ENCODE measurements at places on chromosomes 11 and 22.

DNA sequence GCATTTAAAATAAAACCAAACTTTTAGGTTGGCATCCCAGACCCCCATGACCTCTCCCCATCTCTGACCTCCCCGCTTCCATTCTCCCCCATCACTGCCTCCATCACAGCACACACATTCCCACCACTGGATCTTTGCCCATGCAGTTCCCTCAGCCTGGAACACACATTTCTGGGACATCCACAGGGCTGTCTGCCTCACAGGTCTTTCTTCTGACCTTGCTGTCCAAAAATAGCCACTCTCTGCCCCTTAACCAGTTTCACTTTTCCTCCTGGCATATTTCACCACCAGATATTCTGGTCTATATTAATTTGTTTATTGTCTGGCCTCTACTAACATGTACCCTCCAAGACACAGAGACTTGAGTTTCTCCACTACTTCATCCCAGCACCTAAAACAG is 75.2 kb upstream of the PRDM11 start:
- DNase-seq, result no peak

- DNase-seq, result no peak
Observed at GRCh38 chr11:70103256-70103975, 25.3 kb downstream of the ANO1 start.

DNA sequence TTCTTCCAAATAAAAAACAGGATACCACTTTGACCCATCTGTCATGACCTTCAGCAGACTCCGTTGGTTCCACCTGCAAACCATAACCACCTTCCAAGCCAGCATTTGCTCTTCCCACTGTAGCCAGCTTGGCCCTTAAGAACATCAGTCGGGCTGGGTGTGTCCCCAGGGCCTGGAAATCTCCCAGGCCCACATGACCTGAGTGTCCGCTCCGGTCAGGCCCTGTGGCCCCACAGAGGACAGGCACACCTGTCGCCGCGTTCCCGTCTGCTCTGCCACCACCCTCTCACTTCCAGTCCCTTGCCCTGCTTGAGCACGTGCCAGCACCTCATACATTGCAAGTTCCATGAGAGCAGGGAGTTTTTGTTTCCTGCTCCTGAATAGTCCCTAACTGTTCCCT is 65.7 kb upstream of the PITPNB start:
- no peak for DNase-seq

- no peak for DNase-seq
Observed at GRCh38 chr22:21755851-21756284, 20.3 kb upstream of the YPEL1 start.

DNA sequence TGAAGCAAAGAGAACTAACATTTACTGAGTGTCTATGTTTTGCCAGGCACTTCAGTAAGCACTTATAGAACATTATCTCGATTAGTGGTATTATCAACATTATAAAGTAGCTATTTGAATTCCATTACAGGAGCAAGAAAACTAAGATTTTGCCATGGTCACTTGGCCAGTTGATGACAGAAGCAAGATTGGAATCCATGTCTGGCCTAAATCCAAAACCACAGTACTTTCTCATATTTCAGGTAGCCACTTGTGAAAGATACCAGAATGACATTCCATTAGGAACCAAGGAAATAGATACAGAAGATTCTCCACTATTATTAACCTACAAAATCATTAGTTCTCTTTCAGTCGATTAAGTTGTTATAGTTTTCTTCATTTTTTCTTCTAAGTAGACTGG is 691.0 kb upstream of the API5 start:
- no peak for DNase-seq

DNA sequence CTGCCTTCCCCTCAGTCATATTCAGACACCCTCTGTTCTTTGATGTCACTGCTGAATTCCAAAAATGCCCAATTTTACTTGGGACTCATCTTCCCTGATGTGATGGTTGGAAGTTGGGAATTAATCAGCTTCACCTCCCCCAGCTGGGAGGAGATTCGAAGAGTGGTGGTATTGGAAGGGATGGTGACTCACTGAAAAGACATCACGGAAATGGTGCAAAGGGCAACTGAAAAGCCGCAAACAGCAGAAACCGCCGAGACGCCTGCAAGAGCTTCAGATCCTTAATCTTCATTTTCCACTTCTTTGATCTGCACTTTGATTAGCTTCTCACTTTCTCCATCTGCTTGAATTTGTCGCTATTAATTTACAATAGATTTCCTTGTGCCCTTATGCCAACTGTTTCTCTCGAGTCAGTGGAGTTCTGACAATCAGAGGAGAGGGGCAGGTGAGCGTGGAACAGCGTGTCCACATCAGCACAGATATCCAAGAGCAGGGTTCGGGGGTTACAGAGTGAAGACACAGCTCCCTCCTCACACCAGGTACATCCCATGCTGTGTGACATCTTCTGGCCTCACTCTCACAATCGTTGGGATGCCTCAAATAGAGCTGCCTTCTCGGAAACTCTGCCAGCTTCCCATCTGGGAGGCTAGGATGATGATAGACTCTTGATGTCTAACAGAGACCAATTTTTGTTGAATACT is 325.4 kb downstream of the BRD1 start:
- DNase-seq, result no peak

GRCh38 chr22:39292561-39293074 is 26.8 kb downstream of the RPL3 start:
- DNase-seq, result no peak
